Stimulated activated CD4-positive, alpha-beta T cell treated with anti-CD3 and anti-CD28 coated beads, Interleukin-1b, Interleukin-23, amount 100 ng/mL, for 1 hour (primary cell): ENCODE measurements at places on chromosomes 4 and X.

DNA sequence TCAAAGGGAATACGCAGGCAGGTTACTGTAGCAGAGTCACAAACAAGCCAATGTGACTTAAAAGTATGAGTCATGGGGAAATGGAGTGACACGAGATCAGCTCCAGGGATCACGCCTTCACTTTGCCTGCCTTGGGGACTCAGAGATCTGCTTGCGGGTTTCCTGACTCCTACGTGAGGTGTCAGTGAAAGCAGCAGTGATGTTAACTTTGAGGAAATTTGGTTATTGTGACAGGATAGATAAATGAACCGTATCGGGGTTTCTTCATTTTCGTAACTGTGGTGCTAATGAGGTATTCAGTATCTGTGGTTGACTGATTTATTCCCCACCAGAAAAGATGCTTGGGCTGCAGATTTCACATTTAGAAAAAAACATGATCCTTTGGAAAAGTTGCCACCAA lies 383.3 kb upstream of the ZFP42 start:
- DNase-seq = no peak

GRCh38 chrX:24870143-24870542 lies 145.6 kb downstream of the ARX start:
- no peak for DNase-seq

GRCh38 chrX:153449368-153450113 lies 3.7 kb upstream of the TREX2 start:
- DNase-seq = no peak

GRCh38 chrX:134191281-134191680 lies 45.7 kb upstream of the CCDC160 start:
- DNase-seq = no peak
